Stimulated activated CD4-positive, alpha-beta T cell treated with anti-CD3 and anti-CD28 coated beads, Interleukin-12 subunit alpha, Interleukin-12 subunit beta, amount 100 ng/mL, for 24 hours (primary cell): ENCODE measurements at places on chromosomes 5 and 9.

DNA sequence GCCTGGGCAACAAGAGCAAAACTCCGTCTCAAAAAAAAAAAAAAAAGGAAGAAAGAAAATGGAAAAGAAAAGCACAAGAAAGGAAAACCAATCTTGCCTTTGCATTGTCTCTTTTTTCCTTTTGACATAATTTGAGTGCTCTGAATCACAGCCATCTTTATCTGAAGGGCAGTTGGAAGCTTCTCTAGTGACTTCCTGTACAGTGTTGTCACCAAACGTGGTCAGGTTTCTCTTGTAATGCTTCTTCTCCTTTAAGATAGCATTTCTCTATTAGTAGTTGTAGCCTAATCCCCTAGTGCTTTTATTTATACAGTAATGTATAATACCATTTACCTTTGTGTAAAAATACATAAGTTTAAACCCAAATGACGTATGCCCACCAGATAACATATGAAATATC lies 18.1 kb downstream of the PRKACG start:
- no peak for DNase-seq

GRCh38 chr5:14518638-14519037 lies 63.0 kb upstream of the OTULINL start:
- DNase-seq, result no peak

- DNase-seq, result no peak
Observed at GRCh38 chr9:106697750-106698502, 165.0 kb upstream of the ZNF462 start.

DNA sequence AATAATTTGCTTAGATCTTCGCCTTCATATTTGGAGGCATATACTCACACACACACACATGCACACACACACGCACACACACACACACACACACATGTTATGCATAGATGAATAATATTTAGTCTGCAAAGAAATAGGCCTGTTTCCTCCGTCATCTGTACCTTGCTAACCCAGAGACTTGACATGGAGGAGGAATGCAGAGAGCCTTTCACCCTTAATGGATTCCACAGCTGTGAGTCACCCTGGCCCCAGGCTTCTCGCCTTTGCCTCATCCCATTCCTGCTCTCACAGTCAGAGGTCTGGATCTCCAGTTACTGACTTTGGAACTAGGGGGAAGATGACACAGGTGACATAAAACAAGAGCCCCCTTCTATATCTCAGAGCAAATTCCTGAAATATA lies 29.7 kb downstream of the ZNF462 start:
- DNase-seq, result no peak

GRCh38 chr9:18568973-18569372 lies 95.0 kb downstream of the ADAMTSL1 start:
- no peak for DNase-seq

- DNase-seq, result no peak
Observed at GRCh38 chr5:96327722-96328121, 105.3 kb downstream of the PCSK1 start.

GRCh38 chr9:6902423-6902822 lies 144.7 kb downstream of the KDM4C start:
- no peak for DNase-seq

GRCh38 chr9:93699650-93700049 lies 123.3 kb downstream of the PHF2 start:
- no peak for DNase-seq

DNA sequence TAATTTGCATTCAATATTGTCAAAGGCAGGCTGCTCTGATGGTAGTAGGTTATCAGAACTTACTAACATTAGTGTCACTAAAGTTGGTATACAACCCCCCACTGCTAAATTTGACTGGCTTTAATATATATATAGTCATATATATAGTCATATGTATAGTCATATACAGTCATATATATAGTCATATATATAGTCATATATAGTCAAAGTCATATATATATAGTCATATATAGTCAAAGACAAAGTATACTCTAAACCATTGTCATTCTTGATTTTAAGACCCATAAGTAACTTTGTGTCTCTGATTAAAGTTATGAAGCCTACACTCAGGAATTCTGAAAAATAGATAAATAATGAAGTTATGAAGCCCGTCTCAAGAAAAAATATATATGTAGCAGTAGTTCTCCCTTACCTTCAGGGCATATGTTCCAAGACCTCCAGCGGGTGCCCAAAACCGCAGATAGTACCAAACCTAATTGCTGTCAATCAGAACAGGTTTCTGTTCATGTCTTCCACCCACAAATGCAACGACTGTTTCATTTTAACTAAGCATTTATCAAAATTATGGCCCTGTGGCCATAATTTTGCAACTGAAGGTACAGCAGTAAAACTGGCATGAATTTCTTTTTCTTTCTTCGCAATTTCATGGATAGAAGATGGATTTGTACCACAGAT lies 40.1 kb downstream of the TRPM6 start:
- DNase-seq, result no peak

- no peak for DNase-seq
Observed at GRCh38 chr5:10017786-10018185, 231.9 kb downstream of the ATPSCKMT start.

DNA sequence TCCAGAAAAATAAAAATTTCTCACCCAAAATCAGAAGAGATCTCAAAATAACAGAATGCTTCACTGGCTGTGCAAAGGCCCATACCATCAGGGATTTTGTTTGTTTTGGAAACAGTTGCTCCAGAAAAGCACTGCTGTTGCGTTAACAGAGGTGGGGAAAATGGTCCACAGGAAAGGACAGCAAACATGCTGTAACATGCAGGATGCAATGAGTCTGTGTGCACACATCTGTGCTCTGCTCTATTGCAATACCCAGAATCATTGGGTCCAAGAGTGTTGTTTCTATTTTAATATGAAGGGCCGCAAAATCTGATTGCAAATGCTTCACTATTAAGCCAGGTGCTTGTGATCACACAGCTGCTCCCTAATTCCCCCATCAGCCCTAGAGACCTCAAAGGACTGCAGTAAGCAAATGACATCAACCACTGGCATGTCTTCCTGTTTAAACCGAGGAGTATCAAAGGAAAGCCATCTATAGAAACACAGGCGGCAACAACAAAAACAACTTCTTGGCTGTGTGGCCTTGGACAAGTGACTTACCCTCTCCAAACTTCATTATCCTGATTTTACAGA lies 141.0 kb downstream of the DCP2 start:
- no peak for DNase-seq

DNA sequence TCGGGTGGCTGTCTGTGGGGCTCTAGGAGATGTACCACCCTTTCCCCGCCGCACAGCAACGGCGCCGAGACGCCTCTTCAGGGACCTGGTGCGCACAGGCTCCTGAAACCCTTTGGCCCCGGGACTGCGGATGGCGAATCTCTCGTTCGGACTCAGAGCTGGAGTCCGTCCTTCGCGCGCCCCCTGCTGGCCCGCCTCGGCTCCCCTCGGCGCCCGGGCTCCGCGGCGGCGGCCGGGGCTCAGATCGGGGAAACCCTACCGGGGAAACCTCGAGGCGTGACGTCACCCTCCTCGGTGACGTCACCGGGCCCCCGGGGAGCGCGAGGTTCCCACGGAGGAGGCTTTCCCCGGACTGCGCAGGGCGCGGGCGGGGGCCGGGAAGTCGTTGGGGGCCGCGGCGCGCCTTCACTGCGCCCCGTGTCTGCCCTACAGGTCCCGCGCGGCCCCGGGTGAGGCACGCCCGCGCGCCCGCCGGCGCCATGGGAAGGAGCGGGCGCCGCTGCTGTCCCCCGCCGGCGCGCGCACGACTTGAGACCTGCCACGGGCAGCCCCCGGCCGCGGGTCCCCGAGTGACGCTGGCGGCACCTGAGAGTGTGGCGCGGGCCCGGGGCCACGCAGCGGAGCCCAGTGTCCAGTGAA lies 7.9 kb downstream of the PRR7 start:
- DNase-seq, result peak; percentile 84

DNA sequence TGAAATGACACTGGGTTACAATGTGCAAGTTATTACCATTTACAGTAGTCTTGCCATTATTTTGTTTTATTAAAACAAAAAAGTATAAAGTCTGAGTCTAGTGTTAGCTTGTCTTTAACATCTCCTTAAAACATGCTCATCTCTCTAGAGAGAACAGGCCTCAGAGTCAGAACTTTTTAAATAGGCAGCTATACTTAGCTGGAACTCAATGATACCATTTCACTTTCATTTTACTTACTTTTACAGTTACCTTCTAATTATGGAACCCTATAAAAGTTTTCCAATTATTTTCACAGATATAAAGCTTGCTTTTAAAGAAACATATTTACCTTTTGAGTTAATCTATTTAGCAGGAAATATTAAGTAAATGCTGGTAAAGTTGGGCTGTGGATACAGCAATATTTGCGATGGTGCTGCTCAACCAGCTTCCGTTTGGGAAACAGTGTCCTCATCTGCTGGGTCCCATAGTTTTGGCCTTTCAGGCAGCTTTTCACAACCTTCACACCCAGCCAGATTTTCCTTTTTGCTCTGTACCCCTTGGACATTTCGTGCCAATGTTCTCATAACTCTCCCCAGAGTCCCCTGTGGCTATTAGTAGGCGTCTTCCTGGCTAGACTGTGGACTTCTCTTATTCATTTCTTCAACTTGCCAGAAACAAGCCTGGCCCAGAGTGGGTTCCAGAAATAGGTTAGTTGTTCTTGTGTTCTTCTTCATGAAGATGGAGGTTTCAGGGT lies 36.3 kb upstream of the UBTD2 start:
- DNase-seq, result no peak

- DNase-seq, result no peak
Observed at GRCh38 chr5:167908606-167909005, 382.8 kb upstream of the WWC1 start.

GRCh38 chr9:135138078-135138855 lies 50.8 kb downstream of the OLFM1 start:
- DNase-seq, result no peak
